NCI-H146 (cell line): ENCODE measurements at places on chromosomes 12 and 14.

GRCh38 chr12:62106547-62107185 is 153.5 kb upstream of the USP15 start:
- DNase-seq: no peak

- DNase-seq: no peak
Measured at GRCh38 chr12:42793166-42793565, 203.6 kb upstream of the PRICKLE1 start.

DNA sequence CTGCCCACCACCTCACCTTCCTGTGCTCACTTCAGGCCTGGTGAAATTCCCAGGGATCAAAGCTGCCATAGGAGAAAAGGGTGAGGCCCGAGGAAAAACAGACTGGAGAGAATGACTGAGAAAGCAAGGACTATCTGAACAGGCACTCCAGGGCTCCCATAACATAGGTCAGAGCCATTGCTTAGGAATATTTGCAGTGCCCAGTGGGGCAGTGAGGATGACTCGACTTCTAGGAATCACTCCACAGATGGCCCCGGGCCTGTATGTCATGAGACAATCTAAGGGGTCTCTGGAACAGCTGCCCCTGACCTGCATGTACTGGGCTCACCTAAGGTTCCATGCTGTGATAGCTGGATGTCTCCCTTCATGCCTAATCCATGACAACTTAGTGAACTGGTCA is 51.6 kb downstream of the GPHB5 start:
- no peak for DNase-seq

DNA sequence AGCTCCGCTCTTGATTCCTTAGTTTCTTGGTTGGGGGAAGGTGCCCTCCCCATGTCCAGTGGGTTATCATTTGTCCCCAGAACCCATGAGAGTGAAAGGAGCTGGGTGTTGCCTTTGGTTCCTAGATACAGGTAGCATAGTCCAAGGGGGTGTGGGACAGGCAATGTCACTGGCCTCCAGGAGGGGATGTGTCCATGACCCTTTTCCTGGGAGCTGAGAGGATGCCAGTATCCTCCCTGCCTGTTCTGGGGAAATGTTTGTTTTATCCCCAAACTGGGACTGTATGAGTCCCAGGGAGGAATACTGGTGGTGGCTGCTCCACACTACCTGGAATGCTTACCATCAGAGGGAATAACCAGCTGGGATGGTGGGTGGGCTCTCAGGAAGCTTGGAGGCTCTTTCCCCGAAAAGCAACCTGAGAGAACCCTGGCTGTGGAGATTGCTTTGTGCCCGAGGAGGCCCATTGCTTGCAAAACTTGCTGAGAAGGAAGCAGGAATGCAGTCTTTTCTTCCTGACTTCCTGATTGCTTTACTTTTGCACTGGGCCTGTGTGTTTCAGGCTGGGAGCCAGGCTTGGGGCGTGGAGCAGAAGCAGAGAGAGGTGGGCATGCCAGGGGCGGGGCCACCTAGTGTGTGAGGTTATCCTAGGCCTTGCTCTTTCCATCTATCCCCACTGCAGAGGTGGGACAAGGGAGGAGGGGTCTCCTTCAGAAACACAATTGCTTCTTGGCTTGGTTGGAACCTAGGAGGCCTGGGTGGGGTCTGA is 715 bp upstream of the SLC10A1 start:
- DNase-seq: no peak

- DNase-seq: no peak
Measured at GRCh38 chr12:34625116-34625515, 602.8 kb downstream of the ALG10 start.

DNA sequence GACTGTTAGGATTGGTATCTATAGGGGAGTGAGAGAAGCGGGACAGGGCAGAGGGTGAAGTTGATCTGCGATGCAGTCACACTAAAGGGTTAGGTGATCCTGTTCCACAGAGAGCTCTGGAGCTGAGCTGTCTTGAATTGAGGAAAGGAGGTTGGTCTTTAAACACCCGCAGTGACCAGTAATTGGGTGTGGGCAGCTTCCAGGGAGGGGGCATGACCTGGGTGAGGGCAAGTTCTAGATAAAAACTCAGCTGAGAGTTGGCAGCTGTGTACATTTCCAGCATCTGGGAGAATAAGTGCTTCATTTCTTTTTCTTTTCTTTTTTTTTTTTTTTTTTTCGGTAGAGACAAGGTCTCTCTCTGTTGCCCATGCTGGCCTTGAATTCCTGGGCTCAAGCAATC is 35.1 kb downstream of the RDH12 start:
- DNase-seq: no peak

DNA sequence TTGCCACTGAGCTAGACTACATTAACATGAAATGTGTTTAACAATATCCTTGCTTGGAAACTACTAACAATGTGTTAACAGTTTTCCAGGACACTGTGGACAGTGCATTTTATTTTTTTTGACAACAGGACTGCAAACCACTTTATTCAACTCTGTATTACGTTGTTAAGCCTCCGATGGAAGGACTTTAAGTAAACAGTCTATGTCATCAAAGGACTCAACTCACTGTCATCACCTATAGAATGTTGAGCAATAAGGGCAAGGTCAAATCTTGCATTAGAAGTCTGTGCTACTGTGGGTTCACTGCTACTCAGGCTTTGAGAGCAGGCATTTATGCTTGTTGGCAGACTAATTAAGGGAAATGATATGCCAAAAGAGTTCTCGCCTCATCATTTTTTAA is 483.7 kb downstream of the FLRT2 start:
- peak; percentile 1 for DNase-seq

DNA sequence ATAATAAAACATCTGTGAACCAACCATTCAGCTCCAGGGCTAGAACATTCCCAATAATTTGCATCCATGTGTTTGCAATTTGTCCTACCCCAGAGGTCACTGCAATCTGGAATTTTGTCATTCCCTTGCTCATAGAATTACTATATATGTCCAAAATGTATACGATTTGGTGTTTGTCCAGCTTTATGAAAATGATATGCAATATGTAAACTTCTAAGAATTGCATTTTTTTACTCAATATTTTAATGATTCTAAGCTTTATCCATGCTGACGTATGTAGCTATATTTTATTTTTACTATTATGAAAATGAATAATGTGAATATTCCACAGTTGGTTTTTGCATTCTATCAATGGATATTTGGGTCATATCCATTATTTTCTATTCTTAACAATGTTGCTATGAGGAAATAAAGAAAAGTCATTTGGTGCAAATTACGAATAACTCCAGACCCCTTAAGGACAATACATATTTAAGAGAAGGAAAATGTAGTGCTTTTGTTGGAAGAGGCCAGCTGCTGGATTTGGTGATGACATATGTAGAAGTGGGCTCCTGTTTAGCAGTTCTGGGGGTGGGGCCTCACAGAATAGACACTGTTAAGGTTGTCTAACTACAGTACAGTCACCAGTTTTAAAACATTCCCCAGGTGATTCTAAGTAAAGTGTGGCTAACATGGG is 139.4 kb downstream of the SLC38A4 start:
- no peak for DNase-seq

DNA sequence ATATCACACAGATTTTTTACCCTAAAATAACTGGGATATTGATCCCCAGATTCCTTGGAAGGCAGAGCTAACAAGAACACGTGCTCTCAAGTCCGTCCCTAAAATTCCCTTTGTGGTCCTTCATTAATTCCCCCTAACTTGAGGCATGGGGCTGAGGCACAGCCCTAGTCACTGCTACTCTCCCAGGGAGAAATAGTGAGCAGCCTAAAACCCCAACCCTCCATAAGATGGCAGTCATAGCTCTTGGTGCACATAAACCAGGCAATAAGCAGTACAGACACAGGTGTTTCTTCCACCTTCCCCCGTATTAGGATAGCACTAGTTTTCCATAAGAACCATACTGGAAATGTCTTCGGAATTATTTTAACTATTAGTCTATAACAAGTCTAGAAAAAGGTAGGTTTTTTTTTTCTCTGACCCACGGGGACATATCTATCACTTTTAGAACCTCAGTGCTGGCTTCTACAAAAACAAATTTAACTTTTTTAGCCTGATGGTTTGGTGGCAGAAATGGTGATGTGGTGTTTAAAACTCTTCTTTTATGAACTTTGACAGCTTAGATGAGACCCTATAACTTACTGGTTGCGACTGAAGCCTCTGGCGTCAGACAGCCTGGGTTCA is 3.1 kb upstream of the ARHGEF40 start:
- DNase-seq: peak; percentile 17

- peak; percentile 94 for DNase-seq
Measured at GRCh38 chr12:104132351-104132956, 5.6 kb downstream of the NFYB start.

GRCh38 chr12:23049180-23049579 is 424.2 kb downstream of the ETNK1 start:
- DNase-seq: no peak

DNA sequence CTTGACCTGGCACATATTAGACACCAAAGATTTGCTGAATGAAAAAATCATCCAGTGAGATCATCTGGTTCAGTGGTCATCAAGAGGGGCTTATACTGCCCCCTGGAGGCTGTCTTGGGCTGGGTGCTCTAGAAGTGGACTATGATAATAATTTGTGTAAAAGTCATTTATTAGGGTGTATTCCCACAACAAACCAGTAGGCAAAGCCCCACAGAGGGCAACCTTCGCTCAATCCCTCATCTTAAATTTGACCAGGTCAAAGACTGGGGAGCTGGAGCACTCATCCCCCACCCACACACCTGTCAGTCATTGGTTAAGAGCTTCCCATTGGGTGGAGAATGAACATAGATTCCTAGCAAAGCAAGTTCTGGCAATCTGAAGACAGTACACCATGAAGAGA is 20.0 kb upstream of the FICD start:
- DNase-seq: no peak

DNA sequence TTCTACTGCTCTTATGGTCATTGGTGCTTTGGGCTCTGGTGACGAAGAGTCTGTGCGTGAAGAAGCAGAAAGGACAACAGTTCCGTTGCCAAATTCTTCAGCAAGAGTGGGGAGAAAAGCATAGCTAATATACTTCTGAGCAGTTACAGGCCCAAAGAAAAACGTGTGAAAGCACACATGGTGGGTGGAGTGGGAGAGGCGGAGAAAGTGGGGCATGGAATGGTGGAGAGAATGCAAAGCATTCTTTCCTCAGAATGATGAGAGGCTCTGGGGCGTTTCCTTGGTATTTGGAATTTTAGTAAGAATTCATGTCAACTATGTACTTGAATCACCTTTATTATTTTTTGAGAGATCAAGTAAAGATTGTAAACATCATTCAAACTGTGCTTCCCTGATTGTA is 396.1 kb downstream of the NAV3 start:
- DNase-seq: no peak

- no peak for DNase-seq
Measured at GRCh38 chr14:87217023-87217422, 776.0 kb downstream of the GALC start.

- DNase-seq: no peak
Measured at GRCh38 chr12:101108130-101108529, 101.9 kb downstream of the SLC5A8 start.

DNA sequence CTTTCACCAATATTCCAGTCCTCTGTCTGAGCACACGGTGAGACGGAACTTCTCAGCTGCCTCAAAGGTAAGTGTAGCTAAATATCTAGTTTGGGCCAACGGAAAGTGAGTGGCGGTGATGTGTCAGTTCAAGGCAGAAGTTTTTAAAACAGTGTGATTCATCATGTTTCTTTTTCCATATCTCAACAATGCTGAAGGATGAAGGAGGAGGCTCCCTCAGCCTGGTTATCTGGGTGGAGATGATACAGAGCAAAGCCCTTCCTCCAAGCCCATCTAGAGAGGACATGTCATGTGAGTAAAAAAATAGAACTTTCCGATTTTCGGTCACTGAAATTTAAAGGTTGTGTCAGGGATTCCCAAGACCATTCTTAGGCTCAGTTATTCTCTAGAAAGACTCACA is 13.1 kb upstream of the ANP32D start:
- no peak for DNase-seq

DNA sequence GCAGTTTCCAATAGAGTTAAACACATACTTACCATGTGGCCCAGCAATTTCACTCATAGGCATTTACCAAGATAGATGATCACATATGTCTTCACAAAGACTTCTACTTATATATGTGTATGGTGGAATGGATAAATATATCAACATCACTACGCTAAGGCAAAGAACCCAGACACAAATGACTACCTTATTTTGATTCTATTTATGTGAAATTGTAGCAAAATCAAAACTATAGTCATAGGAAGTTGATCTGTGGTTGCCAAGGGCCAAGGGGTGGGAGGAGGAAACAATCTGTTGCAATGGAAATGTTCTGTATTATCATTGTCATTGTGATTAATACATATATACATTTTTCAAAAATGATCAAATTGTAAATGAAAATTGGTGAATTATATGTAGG is 47.7 kb upstream of the ANP32D start:
- DNase-seq: no peak

- DNase-seq: no peak
Measured at GRCh38 chr12:1912580-1913376, 5.7 kb downstream of the CACNA2D4 start.

- DNase-seq: no peak
Measured at GRCh38 chr14:101849125-101849524, 87.6 kb downstream of the PPP2R5C start.

DNA sequence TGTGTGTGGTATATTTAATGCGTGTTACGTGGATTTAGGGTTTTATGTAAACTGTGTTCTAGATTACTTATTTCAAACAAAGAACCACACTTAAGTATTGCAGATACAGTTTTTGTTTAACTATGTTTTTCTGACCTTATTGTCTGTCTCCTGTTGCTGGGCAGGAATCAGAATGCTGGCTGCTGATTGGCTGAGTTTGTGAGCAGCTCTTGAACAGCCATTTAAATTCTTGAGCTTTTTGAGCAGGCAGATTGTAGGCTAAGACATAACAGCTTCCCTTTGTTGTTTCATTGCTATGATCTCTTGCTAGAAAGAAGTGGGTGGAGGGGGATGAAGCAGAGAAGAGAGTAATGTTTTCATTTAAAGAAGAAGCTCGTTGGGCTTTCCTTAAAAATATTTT is 52.2 kb downstream of the ATF7IP start:
- peak; percentile 10 for DNase-seq

DNA sequence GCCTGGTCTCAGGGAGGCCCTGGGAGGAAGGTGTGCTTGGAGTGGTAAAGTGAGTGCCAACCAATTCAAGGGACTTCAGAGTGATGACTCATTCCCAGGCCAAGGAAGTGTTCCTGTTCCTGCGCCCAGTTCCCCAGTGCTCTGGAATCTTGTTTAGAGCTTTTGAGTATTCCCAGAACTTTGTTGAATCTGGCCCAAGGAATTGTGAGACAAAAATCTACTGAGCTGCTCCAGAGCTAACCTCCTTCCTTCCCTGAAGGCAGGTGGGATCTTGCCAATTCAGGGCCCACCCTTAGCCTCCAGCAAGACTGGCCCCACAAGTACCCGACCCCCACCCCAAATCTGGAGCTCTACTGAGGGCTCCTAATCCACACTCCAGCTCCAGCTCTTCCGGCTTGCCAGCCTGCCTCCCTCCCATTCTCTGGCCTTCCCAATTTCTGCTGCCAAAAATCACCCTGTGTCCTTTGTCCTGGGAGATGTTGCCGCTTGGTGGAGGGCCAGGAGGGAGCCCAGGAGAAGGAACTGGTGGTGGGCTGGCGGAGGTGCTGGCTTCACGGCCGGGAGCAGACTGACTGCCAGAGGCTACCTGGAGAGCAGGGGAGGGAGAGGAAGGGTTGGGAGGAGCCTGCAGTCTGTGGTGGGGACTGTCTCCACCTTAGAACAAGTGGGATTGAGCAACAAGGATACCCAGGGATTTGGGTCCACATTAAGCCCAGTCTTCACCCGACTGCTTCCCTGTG is 2.0 kb upstream of the ATN1 start:
- no peak for DNase-seq

GRCh38 chr12:26473291-26473690 is 277.9 kb downstream of the SSPN start:
- DNase-seq: no peak

- no peak for DNase-seq
Measured at GRCh38 chr14:71722885-71723284, 209.3 kb upstream of the RGS6 start.
